ENCODE measurements at places on chromosomes 1 and 21. TPM values are rescaled to one million over a fixed set of nuclear protein-coding genes. Genes with fewer than 3 reads are reported as not detected.

Gene SLC45A3
- total RNA-seq = 1.8 TPM

Gene CITED4
- total RNA-seq = 1.7 TPM

DNA sequence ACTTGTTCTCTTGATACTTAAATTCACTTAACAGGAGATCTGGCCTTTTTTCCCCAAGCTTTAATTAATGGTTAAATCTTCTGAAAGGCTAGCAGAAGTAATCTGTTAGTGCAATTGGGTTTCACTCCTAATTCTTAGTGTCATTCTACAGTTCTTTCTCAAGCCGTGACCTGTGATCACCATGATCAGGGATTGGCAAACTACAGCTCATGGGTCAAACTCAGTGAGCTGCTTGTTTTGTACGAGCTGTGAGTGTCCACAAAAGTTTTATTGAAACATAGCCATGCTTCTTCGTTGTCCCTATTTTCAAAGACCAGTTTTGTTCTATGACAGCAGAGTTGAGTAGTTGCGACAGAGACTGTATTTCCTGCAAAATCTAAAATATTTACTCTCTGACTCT, 109.4 kb upstream of the KCNJ15 start:
- no peak for ATAC-seq

DNA sequence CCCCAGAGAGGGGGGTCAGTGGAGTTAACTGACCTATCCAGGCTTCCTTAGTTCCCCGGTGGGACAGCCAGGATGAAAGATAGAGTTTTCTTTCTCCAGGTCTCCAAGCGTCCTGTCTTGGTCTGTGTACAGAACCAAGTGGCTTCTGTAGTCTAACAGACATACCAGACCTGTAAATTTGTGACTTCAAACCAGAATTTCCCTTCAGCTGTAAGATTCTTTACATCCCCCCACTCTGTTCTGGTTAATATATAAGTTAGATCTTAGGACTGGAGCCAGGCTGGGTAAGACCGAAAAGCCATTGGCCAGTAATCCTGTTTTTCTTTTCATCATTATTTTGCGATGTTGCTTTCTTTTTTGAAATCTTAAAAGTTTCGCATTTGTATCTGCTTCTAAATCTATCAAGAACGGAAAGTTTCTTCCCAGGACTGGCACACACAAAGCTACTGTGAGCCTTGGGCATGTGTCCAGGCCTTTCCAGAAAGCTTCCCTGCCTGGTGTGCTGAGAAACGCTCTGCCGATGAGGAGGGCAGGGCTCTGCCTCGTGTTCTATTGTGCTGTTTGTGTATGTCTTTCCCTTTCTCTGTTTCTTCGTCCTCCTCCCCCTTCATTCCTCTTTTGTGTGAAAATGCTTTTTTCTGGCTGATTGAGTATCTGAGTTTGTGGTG, 72.3 kb downstream of the RGL1 start:
- peak; percentile 80 for ATAC-seq

- ATAC-seq = no peak
Observed at GRCh38 chr1:64864018-64864940, 102.1 kb downstream of the JAK1 start.

DNA sequence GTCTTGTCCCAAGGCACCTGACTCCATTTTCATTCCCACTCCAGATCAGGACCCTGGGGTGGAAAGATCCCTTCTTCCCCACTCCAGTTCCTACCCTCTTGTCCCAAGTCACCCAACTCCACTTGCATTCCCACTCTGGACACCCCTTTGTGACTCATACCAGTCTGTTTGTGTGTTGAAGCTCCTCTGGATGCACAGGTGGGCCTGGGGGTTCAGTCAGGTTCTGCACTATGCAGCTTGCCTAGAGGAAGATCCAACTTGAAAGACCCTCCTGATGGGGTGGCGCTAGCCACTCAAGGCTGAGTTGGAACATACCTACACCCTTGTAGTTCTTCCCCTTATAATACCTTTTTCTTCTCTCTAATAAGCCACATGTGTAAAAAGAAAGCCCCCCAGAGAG, 9.8 kb upstream of the ANKRD35 start:
- no peak for ATAC-seq

- ATAC-seq = no peak
Observed at GRCh38 chr1:19374926-19375325, 62.8 kb downstream of the SLC66A1 start.

GRCh38 chr21:32562426-32562825, 22.9 kb downstream of the TCP10L start:
- peak; percentile 98 for ATAC-seq
